ENCODE measurements at places on chromosomes 3 and 15.

DNA sequence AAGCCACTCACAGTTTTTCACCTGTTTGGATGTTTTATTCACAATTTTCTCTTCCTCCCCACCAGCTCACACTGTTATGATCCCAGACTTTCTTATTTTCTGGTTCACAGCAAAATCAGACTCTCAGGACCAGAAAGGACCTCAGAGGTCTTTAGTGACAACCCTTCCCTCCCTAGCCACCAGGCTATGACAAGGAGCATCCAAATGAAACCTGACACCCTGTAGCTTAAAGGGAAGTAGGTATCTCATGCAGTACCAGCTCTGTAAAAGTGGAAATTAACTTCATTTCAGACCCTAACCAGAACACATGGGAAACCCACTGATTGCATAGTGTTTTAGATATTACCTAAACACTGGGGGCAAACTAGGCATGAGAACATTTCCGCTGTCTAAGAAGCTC, 45.3 kb downstream of the ATP13A5 start:
- DNase-seq, result no peak

DNA sequence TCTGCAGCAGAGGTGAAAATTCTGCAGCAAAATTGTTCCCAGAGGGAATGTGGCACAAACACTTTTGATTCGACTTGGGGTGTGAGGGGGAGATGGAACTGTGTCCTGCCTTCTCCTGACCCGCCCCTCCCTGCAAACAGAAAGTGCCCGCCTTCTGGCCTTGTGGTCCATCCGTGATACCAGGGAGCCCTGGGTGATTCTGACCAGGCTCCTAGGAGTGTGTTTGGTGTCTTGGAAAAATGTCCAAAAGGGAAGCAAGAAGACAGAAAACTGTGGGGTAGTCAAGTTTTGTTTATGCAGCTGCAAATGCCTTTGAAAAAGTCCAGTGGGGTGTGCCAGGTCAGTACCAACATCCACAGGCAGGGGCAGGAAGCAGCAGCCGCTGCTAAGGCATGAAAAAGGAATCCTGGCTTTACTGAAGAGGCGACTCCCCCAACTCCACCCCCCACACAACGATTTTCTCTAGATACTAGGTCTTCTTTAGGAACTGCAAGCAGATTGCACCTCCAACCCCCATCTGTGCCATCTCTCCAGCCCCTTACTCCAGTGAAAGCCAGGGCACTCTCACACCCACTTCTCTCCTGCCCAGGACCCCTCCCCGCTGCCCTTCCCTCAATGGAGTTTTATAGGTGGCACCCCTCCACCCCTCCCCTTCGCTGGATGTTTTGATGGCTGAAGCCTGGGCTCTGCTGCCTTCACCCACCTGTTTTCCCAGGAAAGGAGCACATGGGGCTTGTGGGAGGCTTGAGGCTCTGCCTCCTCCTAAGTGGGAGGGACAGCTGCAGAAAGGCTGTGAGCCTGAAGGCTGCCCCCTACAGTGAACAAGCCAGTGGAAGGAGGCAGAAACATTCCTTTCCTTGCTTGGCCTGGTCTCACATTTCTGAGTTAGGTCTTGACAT, 82.4 kb upstream of the HERC1 start:
- DNase-seq, result no peak

GRCh38 chr3:116980099-116980498, 270.5 kb downstream of the TUSC7 start:
- no peak for DNase-seq

DNA sequence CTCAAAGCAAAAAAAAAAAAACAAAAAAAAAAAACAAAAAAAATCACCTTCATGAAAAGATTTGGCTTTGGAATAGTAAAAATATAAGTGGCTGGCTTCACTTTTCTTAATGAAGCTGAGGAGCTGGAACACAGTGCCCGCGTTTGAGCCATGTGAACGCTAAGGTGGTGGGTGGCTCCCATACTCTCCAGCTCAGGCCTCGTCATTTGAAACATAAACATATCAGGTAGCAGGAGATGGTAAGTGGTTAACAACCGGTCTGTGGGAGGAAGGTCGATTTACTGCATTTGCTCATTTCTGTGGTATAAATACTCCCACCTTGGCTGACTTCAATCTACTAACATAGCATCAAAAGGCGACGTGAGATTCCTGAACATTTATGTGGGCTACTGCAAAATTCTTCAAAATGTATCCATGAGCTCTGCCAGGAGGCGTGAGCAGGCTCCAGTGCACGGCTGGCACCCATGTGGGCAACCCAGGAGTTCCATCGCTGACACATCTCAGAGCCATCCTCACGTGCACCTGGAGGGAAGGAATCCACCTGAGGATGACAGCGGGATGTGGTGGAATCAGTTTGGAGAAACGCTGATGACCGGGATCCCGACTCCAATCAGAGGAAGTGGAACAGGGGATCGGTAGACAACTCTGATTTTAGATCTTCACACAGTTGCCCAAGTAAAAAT, 157.6 kb downstream of the ATP10A start:
- no peak for DNase-seq

DNA sequence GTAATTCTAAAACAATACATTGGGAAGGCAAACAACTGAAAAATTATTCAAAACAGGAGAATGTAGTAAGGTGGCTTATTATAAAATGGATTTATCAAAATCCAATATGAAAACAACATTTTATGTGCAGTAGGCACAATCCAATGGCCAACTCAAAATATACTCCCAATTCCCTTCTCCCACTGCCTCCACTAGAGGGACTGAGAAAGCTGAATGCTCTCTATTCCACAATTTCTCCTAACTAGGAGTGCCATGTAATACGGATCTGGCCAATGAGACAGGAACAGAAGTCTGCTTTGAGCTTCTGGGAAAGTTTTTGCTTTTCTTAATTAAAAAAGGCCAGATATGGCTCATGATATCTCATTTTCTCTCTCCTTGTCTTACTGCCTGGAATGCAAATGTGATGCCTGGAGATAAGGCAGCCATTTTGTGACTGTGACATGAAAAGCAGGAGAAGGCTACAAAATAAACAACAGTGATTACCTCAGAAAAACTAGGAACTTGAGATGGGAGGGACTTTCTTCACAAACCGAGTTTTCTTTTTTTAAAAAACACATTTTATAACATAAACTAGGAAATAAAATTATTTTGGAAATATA, 18.8 kb upstream of the VGLL4 start:
- DNase-seq, result no peak

DNA sequence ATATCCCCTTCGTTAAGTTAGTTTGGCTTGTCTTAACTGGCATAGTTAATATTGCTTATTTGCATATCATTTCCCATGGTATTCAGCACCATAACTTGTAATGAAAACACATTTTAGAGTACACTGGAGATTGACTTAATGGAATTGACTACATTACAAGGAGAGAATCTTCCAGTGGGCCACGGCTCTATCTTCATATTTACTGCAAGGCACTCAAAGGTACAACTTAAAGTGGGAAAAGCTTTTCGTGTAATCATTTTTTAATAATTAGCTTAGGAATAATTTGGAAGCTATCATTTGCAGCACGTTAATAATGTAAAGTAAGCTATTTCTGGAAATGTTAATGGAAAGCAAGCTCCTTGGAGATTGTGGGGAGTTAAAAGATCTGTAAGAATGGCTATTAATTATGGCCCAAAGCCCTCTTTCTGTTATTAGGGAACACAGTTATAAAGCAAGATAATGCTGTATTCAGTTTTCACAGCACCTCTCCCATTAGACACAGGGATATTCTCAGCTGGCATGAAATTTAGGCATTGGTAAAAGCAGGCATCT, 551.5 kb upstream of the RGMA start:
- DNase-seq, result no peak

DNA sequence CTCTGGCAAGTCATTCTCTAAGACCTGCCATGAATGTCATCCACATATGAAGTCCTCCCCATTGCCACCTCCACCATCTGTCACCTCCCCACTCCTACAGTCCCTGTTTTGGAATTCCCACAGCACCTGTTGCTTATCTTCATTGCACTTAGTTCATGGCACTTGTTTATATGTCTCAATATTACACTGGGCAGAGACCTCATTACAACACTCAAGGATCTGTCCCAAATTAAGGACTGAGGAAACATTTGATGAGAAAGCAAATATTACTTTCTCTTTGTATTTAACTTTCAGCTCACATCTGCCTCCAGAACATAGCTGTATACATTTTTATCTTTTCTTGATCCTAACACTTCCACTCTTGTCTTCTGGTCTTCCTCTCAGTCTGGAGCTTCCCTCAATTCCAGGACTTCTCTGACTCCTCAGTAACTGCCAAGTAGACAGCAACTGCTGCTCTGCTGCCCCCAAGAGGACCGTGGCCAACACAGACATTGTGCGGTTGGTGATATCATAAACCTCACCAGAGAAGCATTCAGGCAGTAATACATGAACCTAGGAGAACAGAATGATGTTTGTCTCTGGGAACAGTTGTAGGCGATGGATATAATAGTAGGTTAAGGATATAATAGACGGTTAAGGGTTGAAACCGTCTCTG, 45.0 kb upstream of the FGF12 start:
- no peak for DNase-seq

DNA sequence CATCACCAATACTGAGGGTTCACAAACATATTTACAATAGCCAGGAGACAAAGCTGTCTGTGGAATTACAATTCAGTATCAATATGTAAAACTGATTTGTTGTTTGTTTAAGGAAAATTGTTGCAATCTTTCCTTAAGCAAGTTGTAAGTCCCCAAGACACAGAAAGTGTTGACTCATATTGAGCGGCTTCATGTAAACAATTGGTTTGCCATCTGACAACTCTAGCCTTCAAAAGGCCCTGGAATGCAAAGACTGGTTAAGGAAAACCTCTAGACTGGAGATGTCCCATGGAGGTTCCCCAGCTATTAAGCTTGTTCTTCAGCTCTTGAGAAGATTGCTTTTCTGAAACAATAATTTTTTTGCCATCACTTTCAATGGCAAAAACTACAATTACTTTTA, 283.7 kb upstream of the PROK2 start:
- DNase-seq, result no peak

DNA sequence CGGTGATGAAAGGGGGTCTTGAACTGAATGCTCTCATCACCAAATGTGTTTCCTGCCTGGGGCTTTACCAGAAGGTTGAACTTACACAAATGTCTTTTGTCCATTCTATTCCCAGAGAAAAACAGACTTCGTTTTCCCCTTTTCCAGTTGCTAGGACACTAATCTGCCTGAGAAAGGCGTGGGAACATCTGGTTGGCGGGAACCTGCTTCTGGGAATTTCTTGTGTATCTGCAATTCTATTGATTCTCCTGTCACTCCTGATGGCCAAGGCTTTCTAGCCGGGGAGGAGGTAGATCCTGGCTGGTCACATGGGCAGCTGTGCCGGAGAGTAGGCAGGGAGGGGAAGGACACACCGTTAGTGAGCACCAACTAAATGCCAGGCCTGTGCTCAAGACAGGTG, 31.1 kb upstream of the CCDC174 start:
- DNase-seq, result no peak

DNA sequence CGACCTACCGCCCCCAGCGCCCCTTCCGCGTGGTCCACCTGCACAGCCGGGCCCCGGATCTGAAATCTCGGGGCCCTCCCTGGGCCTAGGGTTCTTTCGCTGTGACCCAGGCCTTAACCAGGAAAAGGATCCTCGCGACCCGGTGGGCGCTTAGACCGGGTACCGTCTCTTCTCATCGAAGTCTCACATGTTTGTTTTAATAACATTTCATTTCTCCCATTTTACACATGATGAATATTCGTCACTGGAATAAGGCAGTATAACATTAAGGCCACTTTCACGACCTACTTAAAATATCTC, 277 bp upstream of the DALRD3 start:
- no peak for DNase-seq

DNA sequence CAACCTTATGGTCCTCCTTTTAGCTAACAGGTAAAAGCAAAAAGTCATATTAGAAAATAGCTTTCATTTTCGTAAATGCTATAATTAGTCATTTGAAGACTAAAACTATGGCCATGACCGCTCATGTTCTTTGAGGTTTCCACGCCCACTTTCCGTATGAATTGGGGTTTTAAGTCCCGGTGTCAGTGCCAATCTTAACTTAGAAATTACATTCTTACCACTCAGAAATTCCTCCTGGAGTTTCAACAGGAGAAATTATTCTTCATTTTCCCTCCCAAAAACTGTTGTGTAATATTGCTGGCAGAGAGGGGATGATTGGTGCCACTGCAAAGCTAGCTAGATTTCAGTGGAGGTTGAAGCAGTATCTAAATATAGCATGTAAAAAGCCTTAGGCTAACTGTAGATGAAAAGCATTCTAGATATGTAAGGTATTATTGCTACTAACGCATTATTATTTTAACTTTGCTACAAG, 71.0 kb upstream of the MDFIC2 start:
- no peak for DNase-seq

- DNase-seq, result no peak
Measured at GRCh38 chr3:50203809-50204803, 965 bp upstream of the SLC38A3 start.

DNA sequence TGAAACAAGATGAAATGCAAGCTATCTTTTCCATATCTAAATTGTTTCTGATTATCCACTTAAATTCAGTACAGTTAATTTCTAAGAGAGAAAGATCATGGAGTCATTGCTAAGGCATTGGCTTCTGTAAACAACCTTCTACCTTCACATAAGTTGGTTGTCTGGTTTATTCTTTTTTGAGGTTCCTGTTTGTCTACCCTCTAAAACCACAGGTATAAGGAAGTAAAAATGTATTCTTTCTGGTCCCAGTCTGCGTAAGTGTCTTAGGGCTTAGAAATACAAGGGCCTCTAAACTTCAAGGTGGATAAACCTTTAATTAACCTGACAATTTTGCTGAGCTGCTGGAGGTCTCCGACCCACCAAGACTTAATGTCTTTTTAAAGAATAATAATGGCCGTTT, 3.6 kb upstream of the ATOSA start:
- DNase-seq, result no peak

DNA sequence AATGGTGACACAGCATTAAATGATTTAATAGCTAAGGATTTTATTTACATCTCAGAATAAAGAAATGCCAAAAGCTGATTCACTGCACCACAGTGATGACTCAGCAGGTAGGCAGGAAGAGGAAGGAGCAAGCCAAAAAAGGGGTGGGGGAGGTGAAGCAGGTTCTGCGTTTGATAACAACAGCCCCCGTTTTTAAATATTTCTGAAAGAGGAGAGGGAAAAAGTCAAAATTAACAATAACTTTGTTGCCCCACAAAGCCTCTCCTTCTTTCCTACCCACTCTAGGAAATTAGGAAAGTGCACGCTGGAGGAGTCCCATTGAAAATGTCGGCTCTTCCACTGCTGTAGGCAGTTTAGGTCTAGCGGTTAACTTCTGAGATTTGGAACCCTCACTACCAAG, 9.9 kb upstream of the CCDC54 start:
- DNase-seq, result no peak

DNA sequence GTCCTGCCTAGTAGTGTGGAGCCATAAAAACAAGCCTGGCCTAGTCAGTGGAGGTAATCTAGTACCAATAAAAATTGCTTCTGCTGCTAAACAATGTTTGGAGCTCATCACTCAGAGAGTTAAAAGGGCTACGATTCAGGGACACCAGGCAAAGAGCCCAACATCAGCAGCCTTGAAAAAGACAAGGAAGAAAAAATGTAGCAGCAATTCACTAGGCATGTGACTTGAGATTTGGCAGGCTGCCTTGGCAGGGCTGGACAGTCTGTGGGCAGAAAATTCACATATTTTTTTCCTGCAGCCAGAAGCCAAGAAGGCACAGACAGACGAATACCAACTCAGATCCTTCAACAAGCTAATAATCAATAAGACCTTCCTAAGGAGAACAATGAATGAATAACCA, 47.2 kb downstream of the IGSF11 start:
- DNase-seq, result no peak

GRCh38 chr3:133717424-133717823, 28.8 kb upstream of the TF start:
- DNase-seq, result no peak
